ELF-1 (cell line): ENCODE measurements at places on chromosomes 6 and 20.

DNA sequence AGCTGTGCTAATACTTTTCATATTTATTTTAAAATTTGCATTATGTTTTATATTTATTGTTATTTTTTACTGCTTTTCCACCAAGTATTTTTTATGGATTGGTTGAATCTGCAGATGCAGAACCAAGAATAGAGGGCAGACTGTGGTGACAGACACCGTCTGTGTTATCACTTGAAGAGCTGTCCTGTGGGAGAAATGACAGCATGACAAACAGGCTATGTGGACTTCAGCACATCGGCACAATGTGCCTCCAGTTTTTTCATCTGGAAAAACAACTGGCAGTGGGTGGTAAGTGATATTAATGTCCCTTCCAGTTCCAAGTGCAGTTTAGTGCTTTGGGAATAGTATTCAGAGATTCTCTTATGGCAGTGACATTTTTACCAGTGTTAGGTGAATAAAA is 492.9 kb downstream of the PRKN start:
- no peak for DNase-seq

- peak; percentile 84 for DNase-seq
Observed at GRCh38 chr20:50588034-50588736, 78.0 kb downstream of the PTPN1 start.

- no peak for DNase-seq
Observed at GRCh38 chr6:25196464-25196863, 82.7 kb upstream of the CARMIL1 start.

- DNase-seq = no peak
Observed at GRCh38 chr6:151142676-151143075, 97.1 kb upstream of the AKAP12 start.

- no peak for DNase-seq
Observed at GRCh38 chr20:740162-740561, 28.1 kb downstream of the SLC52A3 start.

GRCh38 chr6:61755739-61756138 is 530.3 kb downstream of the KHDRBS2 start:
- DNase-seq = no peak
